ENCODE measurements at places on chromosomes 2 and 18.

DNA sequence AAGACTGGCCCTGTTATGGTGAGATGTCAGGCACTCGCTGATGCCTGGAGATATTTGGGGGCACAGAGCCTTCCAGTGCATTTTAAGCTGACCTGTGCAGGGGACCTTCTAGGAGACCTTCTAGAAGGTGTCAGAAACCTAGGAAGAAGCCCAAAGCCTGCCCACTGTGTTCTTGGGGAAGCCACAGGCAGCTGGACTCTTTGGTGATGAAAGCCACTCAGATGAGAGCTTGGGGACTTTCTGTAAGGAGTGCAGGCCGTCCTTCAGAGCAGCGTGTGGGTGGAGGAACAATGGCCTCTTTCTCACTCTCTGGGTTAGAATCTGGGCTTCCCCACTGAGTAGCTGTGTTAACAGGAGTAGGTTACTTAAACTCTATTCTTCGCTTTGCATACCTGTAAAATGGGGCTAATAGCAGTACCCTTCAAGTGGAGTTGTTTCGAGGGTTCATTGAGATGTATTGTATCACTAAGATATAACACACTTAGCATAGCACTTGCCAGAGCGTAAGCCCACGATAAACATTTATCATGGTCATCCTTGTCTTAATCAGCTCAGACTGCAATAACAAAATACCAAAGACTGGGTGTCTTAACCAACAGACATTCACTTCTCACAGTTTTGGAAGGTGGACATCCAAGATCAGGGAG is 322.3 kb upstream of the EPAS1 start:
- no peaks in the 10 kb centered on the region for H3K36me3 ChIP-seq
- no peak for DNase-seq
- no peaks in the 10 kb centered on the region for H3K27me3 ChIP-seq

GRCh38 chr2:66697366-66697765 is 262.4 kb downstream of the MEIS1 start:
- H3K4me1 ChIP-seq: no peaks in the 10 kb centered on the region
- DNase-seq: no peak
- no peak overlapping the region for H3K4me3 ChIP-seq
- no peak overlapping the region for H3K27ac ChIP-seq

DNA sequence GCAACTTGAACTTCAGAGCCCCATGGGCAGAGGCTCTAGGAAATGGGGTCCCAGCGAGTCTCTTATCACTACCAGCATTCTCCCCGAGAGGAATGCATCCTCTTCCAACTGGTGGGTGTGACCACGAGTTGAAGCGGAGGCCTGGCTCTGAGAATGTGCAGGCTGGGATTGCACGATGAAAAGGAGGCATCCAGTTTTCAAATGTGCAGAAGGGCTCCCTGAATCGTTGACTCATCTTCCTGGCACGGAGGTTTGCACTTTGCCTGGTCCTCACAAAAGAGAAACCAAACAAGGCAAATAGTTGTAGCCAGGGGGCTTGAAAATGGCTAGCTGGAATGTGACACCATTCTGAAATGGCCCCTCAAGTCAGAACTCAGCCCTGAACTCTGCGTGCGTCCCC is 216.7 kb downstream of the GLI2 start:
- no peak overlapping the region for H3K4me3 ChIP-seq
- H3K36me3 ChIP-seq: no peaks in the 10 kb centered on the region
- no peak overlapping the region for H3K27ac ChIP-seq
- DNase-seq: no peak
- no peaks in the 10 kb centered on the region for H3K4me1 ChIP-seq
- H3K27me3 ChIP-seq: no peaks in the 10 kb centered on the region

DNA sequence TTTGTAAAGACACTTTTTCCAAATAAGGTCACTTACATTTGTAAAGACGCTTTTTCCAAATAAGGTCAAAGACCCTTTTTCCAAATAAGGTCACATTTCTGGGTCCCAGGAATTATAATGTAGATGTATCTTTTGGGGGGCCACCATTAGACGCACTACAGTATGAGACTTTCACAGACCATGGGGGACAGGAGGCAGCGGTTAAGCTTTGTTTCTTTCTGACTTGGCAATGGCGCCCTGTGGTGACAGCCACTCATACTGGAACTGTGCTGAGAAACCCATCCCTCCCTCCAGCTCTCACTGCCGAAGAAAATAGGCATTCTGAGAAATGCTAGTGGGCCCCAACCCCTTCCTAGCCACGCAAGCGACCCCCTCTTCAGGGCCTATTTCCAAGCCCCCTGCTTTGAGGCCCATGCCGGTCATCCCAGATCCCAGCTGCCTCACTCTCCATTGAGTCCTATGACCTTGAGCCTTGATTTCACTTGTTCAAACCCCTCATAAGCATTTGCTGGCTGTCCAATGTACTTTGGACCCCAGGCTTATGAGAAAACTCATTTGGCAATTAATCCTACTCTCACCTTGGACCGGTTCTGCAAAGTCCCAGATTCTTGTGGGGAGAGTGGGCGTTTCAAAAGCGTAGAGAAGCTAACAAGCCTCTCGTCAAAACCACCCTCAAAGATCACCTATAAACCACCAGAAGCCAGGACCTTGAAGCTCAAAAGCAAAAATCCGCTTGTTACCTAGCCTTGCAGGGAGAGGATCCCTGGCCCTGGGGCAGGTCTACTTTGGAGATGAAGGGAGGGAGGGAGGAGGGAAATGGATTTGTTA is 11.3 kb upstream of the SPATA3 start:
- H3K4me1 ChIP-seq: peaks cover 4% of the 10 kb centered on the region
- no peak overlapping the region for H3K27ac ChIP-seq
- no peak overlapping the region for H3K4me3 ChIP-seq
- no peaks in the 10 kb centered on the region for H3K27me3 ChIP-seq

GRCh38 chr2:239644011-239644410 is 243.2 kb upstream of the HDAC4 start:
- H3K4me3 ChIP-seq: no peak overlapping the region
- no peaks in the 10 kb centered on the region for H3K4me1 ChIP-seq
- peaks cover 10% of the 10 kb centered on the region for H3K27me3 ChIP-seq
- H3K36me3 ChIP-seq: no peaks in the 10 kb centered on the region
- no peak overlapping the region for H3K27ac ChIP-seq

GRCh38 chr2:184520441-184520840 is 77.9 kb upstream of the ZNF804A start:
- no peak overlapping the region for H3K27ac ChIP-seq
- H3K4me1 ChIP-seq: no peaks in the 10 kb centered on the region
- H3K36me3 ChIP-seq: no peaks in the 10 kb centered on the region
- no peaks in the 10 kb centered on the region for H3K27me3 ChIP-seq

- no peak overlapping the region for H3K4me3 ChIP-seq
- H3K36me3 ChIP-seq: no peaks in the 10 kb centered on the region
- H3K27ac ChIP-seq: no peak overlapping the region
- no peaks in the 10 kb centered on the region for H3K4me1 ChIP-seq
These were observed 132.0 kb downstream of the GALNT1 start for GRCh38 chr18:35713545-35713944.

All from HCT116 (cell line).